Thyroid gland (tissue), 4 donors: ENCODE measurements at places on chromosomes 13 and 19. TPM values are rescaled to one million over a fixed set of nuclear protein-coding genes. Genes with fewer than 3 reads are reported as not detected.

The SYNGR4 gene
- total RNA-seq: not detected

DNA sequence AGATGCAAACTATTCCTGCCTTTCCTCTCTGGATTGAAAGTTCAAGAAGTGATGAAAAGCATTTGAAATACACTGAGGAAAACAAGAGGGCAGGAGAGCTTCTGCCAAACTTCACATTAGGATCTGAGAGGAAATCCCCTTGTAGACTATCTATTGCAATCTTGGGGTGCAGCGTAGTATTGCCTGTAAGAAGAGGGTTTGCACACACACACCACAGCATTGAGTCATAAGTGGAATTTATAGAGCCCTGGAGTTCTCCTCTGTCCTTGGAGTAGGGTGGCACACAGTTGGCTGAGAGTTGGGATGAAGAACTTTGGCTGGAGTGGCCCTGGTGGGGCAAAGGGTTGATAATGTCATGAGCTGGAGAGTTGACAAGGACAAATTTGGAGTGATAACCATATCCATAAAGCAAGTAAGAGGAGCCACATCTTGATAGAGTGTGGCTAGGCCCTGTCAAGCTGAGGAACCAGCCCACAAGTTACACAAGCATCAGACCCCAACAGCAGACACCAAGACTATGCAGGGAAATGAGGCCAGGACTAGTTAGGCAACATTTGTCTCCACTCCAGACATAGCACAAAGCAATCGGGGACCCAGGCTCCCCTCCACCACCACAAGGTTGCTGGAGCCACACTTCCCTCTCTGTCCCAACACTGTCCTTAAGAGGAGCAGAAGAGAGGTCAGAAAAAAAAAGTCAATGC, 520.9 kb downstream of the KLF5 start:
- DNase-seq: no peak
- H3K36me3 ChIP-seq: no peaks in the 10 kb centered on the region
- H3K27me3 ChIP-seq: no peaks in the 10 kb centered on the region
- H3K4me1 ChIP-seq: peaks cover 13% of the 10 kb centered on the region

The CYP2F1 gene
- total RNA-seq: not detected

GRCh38 chr13:108917581-108917980, 288.2 kb downstream of the MYO16 start:
- no peaks in the 10 kb centered on the region for H3K27me3 ChIP-seq
- H3K36me3 ChIP-seq: no peaks in the 10 kb centered on the region
- H3K4me3 ChIP-seq: no peak overlapping the region
- no peak for DNase-seq
- no peak overlapping the region for H3K27ac ChIP-seq
- no peaks in the 10 kb centered on the region for H3K4me1 ChIP-seq

- no peak overlapping the region for H3K27ac ChIP-seq
- no peaks in the 10 kb centered on the region for H3K4me1 ChIP-seq
- DNase-seq: no peak
- H3K27me3 ChIP-seq: no peaks in the 10 kb centered on the region
- no peaks in the 10 kb centered on the region for H3K36me3 ChIP-seq
- no peak overlapping the region for H3K4me3 ChIP-seq
These were observed 629.2 kb downstream of the UQCRFS1 start for GRCh38 chr19:28583713-28584112.
